ENCODE measurements at places on chromosomes 2 and 18.

DNA sequence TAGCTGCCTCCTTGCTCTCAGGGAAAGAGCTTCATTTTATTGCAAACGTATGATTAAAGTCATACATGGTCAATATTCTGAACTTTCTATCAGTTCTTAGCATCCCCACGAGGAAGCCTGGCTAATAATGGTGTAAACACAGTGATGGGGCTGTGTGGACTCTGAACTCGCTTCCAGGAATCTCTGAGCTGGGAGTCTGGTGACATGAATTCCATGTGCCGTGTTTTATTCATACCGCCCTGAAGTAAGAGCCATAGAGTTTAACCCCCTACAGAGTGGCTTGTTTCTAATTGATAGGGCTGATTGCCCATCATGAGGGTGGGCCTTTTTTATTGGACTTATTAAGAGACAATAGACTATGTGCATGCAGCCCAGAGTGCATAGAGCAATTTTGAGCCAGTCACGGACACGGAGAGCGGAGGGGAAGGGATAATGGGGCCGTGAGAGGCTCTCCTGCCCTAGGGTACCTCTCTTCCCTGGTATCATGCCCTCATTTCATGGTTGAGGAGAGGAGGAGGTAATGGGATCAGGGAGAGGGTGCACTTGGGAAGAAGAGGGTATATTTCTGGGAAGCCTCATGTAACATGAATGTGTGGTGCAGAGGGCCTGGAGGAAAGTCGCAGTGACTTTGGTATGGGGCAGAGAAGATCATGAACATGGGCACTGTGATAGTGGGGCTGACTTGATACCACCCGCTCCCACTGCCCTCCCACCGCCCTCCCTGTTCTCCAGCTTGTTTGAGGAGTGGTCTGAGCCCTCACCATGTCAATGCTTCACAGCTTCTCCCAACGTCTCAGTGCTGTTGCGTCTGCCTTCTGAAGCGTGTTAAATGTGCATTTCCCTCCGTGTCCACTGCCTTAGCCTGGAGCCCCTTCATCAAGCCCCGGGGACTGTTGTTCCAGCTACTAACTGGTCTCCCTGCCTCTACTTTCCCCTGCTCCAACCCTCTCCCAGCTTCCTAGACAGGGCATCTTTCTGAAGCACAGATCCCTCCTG is 73.2 kb downstream of the IL1R2 start:
- peak; percentile 64 for DNase-seq

DNA sequence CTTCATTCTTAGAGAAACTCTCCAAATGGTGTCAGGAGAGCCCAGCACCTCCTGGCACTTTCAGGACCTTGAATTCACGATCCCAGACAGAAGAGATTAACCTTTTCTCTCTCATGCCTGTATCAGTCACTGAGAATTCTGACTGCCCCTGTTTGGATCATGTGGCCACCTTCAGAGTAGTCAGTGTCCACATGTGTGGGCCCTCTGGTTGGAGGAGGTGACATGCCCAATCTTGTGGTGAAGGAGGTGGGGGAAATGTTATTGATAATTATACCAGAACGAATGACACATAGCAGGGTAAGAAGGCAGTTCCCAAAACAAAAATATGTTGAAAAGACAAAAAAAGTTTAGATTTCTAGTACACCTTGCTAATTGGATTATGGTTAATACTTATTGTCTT is 31.7 kb downstream of the UBXN4 start:
- no peak for DNase-seq

DNA sequence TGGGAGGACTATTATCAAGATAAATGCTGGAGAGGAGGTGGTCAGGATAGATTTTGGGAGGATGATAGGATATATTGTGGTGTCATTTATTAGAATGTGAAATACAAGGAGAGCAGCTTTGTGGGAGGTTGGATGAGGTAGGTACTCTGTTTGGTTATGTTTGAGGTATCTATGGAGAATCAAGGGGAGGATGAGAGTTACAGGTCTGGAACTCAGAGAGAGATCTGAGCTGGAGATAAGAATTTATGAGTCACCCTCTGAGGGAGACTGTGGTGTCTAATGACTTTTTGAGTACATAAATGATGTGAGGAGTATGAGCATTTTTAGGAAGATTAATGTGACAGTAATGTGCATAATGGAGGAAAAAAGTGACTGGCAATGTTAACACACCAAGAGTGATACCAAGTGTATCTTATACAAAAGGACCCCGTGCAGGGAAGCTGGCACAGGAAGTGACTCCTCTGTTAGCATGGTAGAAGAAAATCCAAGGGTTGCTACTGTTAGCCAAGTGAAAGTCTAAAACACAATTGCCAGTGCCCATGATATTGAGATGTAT is 48.2 kb downstream of the CRIM1 start:
- DNase-seq = peak; percentile 69

- no peak for DNase-seq
These were observed 93.8 kb upstream of the SKOR2 start for GRCh38 chr18:47345291-47345690.

GRCh38 chr2:223494496-223494895 is 107.7 kb downstream of the SCG2 start:
- no peak for DNase-seq

GRCh38 chr2:159035790-159036411 is 67.5 kb downstream of the TANC1 start:
- peak; percentile 64 for DNase-seq

- no peak for DNase-seq
These were observed 112.8 kb upstream of the MAP4K3 start for GRCh38 chr2:39549718-39550464.

DNA sequence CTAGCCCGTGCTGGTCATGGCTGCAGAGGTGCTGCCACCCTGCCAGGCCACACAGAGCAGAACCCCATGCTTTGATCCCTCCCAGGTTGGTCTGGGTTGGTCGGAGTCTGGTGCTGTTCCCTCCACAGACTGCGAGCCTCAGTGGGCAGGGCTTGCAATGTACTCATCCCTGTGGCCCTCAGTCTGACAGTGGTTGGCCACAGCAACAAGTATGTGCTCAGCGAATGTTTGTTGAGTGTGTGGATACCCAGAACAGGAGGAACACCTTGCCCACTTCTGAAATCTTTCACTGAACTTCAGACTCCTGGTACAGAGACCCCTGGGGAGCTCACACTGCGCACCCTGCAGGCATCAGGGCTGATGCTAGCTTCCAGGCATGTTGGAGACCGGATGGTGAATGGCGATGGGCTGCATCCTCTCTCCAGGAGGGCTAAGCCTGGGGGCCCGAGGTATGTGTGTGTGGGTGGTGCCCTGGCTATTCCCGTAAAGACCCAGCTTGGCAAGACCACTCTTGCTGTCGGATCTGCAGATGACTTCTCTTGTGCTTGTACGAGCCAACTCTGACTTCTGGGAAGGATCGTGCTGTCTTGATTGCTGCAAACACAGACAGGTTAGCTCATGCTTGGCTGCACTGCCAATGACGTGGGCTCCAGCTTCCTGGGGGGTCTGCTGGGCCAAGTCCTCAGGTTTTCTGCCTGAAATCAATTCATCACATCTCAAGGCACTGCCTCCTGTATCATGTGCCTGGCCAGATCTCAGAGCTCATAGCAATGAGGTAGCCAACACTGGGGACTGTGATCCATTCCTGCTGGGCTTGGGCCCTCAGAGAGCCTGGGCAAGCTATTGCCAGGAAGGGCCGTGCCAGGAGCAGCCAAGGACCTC is 43.7 kb downstream of the RHOB start:
- peak; percentile 9 for DNase-seq
